ENCODE measurements at places on chromosomes 7 and 10.
A peak's percentile ranks its signal among the peaks of the same experiment; 100 is the strongest.

DNA sequence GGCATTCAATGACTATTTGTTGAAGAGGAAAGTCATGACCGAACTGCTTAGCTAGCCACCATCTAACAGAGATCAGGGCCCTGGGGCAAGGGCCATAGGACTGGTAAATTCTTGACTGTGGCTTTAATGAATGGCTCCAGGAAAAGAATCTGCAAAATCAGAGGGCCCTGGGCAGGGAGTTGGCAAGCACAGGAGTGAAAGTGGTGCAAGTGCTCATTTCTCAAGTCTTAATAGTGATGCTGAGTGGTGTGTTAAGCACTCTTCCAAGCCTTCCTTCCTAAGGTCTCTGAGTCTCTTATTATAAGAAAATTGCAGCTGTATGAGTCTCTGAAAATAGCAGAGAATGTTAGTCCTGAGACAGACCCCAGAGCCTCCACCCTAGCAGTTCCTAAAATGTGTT is 46.3 kb upstream of the EGR2 start:
- no peak for DNase-seq

- no peak for DNase-seq
These were observed 32.7 kb downstream of the CALML5 start for GRCh38 chr10:5466451-5467206.

GRCh38 chr10:1270490-1270889 is 214.3 kb downstream of the WDR37 start:
- DNase-seq, result no peak

DNA sequence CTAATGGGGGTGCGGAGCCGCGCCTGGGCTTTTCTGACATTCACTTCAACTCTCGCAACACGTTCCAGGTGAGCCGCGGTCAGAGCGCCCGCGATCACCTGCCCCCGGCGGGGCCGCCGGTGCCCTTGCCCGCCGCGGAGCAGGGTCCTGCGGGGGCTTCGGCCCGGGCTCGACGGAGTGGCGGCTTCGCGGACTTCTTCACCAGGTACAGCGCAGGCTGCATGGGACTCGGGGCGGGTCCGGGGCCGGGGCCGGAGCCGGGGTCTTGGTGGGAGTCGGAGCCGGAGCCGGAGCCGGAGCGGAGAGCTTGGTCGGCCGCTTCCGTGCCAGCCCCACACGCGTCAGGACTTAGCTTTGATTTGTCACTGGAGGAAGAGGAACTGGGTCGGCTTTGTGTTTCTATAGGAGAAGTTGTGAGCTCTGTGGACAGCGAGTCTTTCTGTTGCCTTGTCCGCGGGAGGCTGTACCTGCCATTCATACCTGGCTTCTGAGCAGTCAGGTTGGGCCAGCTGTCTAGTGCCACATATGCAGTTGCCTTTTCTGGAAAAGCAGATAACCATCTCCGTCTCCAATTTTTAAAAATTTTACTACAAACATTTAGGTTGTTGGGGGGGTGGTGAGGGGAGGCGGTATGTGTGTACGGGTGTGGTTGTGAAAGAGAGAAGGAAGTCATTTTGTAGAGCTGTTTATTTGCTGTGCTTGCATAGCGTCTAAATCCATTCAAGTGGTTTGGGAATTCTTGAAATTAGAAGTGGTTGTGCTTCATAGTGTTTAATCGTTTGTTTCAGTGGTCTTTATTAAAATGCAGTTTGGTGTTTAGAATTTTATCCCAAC is 1.3 kb downstream of the TBC1D12 start:
- DNase-seq, result peak; percentile 81

- DNase-seq, result no peak
These were observed 79.4 kb downstream of the TRRAP start for GRCh38 chr7:98957766-98958165.

GRCh38 chr7:36788825-36789470 is 64.7 kb upstream of the AOAH start:
- no peak for DNase-seq

DNA sequence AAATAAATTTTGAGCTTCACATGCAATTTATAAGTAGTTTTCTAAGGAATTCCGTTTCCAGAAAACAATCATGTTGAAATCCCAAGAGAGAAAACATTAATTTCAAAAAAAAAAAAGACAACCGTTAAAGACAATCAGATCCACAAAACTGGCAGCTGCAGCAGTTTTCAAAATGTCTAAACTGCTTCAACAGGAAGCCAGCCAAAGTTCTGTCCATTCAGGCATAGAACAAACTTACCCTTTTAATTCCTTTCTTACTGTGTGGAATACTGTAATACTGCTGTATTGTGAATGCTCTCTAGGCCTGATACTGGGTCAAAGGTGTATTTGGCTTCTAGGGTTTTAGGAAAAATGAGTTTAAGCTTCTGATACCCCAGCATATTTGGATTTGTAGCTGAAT is 31.6 kb downstream of the HOXA1 start:
- DNase-seq, result no peak

DNA sequence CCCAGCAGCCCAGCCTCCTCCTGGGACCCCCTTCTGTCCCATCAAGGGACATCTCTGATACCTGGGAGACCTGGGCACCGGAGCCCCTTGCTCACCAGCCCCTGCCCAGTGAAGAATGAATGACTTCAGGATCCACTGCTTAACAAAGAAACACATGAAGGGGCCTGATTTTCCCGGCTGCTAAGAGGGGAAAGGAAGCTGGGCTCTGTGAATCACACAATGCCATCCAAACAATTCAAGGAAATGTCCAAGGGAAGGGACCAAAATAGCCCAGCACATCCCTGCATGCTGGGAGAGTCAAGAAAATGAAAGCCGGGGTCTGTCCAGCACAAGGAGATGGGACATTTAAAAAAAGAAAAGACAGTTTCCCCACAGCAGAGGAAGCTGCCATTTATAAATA is 128.7 kb upstream of the JCAD start:
- no peak for DNase-seq

DNA sequence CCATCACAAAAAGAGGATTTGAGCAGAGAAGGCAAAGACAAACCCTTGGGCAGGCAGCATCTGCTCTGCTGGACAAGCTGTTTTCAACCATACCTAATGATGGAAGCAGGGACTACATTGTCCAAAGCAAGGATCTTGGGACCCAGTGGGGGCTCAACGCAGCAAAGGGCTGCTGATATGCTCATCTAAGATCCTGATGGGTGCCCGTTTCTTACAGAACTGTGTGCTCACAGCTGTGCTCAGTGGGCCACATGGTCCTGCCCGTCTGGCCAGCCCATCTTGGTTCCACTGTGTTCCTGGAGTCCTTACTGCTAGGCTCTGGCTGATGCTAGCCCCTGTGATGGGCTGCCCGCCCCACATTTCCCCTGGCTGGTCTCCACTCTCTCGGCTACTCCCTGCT is 36.1 kb downstream of the GPRIN2 start:
- no peak for DNase-seq

DNA sequence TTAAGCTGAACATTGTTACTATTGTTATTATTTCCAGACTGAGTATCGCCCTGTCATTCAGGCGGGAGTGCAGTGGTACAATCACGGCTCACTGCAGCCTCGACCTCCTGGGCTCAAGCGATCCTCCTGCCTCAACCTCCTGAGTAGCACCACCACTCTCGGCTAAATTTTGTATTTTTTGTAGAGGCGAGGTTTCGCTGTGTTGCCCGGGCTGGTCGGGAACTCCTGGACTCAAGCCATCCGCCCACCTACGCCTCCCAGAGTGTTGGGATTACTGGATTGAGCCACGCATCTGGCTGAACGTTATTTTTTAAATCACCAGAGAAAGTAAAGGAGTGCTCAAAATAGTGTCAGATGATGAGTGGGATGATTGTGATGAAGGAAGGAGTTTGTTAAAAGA is 1.4 kb upstream of the HNRNPF start:
- DNase-seq, result no peak

- no peak for DNase-seq
These were observed 132.8 kb downstream of the SEMA3C start for GRCh38 chr7:80785961-80786536.

Measured in GM06990 (cell line).